Iris pigment epithelial cell (primary cell): ENCODE measurements at places on chromosomes 11 and 22.

DNA sequence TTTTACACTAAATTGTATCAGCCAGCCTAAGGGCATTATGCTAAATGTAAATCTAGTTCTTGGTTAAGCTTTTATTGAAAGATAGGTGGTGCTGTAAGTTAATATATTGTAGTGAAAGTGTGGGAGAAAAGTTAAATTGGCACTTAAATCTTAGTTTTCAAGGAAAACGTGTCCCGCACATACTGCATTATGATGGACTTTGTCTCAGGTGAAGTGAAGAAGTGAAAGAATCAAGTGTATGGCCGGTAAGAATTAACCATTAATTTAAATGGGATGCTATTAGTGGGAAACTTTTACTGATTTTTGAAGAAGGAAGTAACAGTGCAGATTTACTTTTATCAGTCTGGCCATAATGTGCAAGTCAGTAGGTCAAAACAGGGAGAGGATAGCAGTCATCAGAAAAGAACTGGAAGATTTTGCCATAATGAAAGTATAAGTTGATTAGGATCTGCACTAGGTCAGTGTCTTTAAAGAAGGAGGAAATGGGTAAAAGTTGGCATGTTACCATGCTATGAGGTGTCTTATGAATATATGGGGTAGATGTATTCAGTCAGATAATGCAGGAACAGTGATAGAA lies 81.6 kb downstream of the PDHX start:
- no peak for DNase-seq

GRCh38 chr11:13277768-13278608 lies at the start of gene BMAL1:
Gene BMAL1 (plus strand): TSS chr11:13277790. CDS start chr11:13354309, 76,519 bp downstream.
- DNase-seq = peak; percentile 26

GRCh38 chr11:117912497-117912896 lies 16.7 kb downstream of the TMPRSS13 start:
- DNase-seq = no peak

DNA sequence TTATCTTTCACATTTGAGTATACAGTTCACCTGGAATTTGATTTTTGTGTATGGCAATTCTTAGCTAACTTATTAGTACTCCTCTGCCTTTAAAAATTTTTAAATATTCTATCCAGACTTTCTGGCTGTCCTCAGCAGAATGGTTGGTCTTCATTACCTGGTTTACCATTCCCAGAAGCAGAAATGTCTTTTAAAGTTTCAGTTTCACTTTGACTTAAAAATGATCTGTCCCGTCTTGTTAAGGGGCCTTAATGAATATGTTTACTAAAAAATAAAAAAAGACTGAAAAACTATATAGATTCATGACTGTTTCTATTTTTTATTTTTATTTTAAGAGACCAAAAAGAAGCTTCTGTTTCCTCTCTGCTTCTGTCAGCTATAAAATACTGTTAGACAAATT lies 70.5 kb upstream of the TNRC6B start:
- DNase-seq = peak; percentile 15

- DNase-seq = peak; percentile 91
Observed at GRCh38 chr11:45102810-45103621, 43.4 kb upstream of the PRDM11 start.

GRCh38 chr22:25972397-25972796 lies 196.9 kb upstream of the SEZ6L start:
- no peak for DNase-seq

DNA sequence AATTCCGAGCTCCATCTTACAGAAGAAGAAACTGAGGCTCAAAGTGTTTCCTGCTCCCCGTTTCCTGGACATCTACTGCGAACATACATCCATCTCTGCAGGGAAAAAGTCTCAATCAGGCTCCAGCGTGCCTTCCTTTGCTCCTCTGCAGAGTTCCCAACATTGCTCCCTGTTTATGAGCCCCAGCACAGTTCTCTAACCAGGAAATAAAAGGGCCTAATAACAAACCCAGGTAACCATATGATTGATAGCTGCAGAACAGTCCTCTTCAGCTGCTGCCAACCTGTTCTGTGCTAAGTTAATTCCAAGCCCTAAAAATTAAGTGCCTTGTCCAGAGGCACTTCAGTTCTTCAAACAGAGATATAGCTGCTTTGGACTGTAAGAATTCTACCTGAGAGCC lies 104.9 kb upstream of the ASPHD2 start:
- no peak for DNase-seq

- no peak for DNase-seq
Observed at GRCh38 chr11:114309517-114309916, 13.3 kb downstream of the NNMT start.

GRCh38 chr22:44963832-44964721 lies 45.7 kb downstream of the PHF21B start:
- no peak for DNase-seq

DNA sequence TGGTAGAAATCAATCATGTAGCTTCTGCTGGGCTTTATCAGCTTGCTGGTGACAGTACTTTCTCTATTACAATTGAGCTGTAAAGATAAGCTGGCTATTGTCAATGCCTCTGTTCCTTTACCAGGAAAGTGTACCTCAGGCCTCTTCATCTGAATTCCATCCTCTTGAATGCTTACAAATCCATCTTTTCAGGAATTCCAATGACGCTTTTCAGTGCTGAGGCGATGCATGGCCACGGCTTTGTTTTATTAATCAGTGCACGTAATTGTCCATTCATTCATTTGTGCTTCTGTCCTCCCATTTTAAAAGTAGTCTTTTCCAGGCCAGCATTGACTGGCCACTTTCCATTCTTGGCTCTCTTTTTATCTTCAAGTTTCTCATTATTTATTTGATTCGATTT lies 202.0 kb downstream of the PGR start:
- DNase-seq = no peak

GRCh38 chr11:120682866-120683265 lies 171.3 kb downstream of the GRIK4 start:
- DNase-seq = peak; percentile 45

- peak; percentile 29 for DNase-seq
Observed at GRCh38 chr11:14927146-14927545, 35.1 kb upstream of the CYP2R1 start.

DNA sequence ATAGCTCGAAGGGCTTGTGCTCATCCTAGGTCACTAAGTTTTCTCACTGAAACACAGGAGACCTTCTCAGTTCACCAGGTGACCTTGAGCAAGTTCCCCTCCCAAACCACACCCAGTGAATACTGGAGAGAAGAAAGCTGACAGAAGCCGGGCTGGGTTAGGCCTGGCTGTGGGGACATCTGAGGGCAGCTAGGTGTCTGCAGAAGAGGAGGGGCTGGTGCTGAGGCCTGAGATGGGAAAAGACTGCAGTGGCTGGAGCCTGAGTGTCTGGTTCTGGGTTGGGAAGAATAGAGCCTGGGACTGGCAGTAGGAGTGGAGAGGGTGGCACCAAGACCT lies 602 bp upstream of the INPP5J start:
- no peak for DNase-seq

DNA sequence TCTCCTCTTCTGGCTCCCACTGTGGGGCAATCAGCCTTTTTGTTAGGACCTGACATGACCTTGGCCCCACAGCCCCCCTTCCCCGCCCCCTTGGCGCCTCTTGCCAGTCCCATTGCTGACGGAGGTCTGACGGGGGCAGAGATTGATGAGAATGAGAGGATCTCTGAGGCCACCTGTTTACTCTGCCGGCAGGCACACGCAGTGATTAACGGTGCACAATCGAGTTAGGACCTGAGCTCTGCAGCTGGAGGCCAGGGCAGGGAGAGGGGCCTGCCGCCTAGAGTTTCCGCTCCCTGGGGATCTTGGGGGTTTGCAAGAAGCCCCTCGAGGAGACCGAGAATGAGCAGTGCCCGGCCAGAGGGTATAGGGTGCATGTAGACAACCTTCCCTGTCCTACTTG lies 6.8 kb upstream of the CHRM1 start:
- DNase-seq = no peak

DNA sequence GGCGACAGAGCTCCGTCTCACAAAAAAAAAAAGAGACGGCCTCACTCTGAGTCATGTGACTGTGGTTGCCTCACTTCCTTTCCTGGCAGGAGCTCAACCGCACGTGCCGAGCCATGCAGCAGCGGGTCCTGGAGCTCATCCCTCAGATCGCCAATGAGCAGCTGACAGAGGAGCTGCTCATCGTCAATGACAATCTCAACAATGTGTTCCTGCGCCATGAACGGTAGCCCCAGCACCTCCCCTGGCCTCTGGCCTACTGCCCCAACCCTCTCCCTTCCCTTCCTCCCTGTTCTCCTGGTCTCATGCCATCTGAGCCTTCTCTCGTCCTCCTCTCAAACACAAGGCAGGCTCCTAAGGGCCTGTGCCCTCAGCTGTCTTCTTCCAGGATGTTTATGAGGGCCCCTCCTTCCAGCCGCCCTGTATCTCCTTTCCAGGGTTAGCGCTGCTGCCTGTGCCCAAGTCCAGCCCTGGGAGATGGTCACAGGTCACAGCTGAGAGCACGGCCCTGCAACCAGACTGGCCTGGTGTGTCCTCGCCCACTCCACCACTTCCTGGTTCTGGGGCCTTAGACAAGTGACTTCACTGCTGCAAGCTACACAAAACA lies 30.7 kb downstream of the TOM1 start:
- DNase-seq = peak; percentile 85

- no peak for DNase-seq
Observed at GRCh38 chr11:127993788-127994187, 593.6 kb downstream of the ETS1 start.

DNA sequence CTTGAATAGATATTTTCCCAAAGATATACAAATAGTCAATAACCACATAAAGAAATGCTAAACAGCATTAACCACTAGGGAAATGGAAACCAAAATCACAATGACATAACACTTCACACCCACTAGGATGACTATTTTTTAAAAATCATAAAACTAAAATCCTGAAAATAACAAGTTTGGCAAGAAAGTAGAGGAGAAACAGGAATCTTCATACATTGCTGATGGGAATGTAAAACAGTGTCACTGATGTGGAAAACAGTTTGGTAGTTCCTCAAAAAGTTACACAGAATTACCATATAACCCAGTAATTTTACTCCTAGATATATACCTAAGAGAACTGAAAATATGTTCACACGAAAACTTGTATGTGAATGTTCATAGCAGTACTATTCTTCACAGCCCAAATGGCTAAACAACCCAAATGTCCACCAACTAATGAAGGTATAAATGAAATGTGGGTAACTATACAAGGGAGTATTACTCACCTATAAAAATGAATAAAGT lies 12.5 kb downstream of the PICALM start:
- no peak for DNase-seq

DNA sequence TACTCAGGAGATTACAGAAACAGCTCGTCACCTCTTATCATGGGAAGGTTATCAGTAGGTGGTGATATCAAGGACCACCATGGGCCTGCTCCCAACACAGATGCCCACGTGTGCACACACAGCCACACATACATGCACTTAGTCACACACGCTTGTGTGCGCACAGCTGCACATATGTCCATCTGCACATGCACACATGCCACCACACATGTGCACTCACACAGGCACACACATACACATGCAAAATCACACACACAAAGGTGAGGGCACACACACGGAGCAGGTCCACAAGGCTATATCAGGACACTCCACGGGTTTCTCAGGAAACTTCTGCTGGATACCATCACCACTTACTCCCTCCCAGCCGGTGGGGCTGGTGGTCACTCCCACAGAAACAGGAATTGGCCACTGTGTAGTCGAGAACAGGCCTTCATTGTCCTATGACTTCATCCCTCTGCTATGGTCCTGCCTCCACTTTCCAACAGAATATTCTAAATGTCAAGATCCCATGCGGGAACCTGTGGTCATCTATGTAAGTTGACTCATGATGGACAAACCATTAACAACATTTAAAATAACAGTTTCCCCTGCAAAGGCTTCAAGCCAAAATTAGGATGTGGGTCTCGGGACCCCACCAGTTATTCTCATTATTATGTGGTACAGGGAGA lies 2.2 kb downstream of the C11orf24 start:
- DNase-seq = peak; percentile 90

DNA sequence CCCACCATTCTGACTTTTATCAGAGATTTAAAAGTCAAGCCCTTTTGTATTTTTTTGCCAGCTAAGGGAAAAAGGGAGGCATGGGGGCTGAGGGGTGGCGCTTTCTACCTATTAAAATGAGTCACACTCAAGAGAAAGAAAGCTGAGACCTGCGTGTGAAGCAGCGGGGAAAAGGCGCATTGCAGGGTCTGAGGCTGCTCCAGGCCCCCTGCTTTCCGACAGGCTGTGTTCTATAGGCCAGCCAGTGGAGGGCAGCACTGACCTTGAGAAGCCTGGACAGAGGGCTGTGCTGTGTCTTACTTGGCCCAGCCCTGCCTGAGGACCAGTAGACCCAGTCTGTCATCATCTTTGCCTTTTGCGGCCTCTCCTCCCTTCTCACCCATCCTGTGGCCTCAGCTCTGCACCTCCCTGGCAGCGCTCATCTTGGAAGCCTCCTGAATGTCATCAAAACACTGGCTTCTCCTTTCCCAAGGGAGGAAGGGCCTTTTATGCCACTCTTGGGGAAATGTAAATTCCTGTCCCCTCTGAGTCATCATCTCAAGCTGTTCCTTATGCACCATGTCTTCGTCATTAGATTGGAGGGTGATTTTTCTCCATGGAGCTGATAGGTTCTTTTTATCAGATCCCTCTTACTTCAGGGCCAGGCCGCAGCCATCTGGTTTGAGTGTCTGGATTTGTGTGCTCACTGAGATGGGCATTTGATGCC lies 12.6 kb upstream of the MAPK8IP1 start:
- DNase-seq = peak; percentile 83

DNA sequence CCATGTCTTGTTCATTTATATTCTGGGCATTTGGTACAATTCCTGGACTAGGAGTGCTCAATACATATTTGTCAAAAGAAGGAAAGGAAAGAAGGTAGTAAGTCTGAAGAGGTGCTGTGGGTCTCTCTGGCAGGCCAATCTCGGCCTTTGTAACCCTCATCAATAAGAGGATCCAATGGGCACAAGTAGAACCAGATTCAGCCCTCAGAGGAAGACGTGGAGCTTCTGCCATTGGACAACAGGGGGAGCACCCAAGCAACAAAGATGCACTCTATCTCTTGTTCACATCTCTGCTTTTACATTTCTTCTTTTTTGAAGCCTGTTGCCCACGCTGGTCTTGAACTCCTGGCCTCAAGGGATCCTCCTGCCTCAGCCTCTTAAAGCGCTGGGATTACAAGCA lies 2.2 kb upstream of the VPS11 start:
- peak; percentile 49 for DNase-seq

- DNase-seq = no peak
Observed at GRCh38 chr22:36595154-36595553, 66.2 kb upstream of the EIF3D start.

- no peak for DNase-seq
Observed at GRCh38 chr22:30861688-30862552, 106.7 kb downstream of the MORC2 start.

- no peak for DNase-seq
Observed at GRCh38 chr11:121613724-121614123, 161.0 kb upstream of the SORL1-AS1 start.

DNA sequence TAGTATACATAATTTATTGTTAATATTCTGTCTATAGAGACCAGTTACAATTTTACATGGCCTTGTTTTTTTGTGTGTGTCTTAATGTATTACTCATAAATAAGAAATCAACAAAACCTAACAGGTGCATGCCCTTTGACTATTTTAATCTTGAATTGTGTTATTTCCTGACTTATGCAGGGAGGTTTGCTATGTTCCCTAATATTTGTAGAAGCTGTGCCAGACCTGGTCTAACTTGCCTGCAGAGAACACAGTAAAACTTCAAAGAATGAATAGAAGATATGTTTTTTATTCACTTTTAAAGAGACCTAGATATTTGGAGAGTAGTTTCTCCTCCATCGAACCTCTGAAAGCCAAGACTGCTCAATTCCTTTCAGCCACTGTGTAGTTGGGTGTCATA lies 234.7 kb downstream of the LUZP2 start:
- DNase-seq = no peak
